ENCODE measurements at places on chromosomes 3 and 15.

- no peak for DNase-seq
These were observed 35.9 kb upstream of the SPRED1 start for GRCh38 chr15:38216763-38217162.

DNA sequence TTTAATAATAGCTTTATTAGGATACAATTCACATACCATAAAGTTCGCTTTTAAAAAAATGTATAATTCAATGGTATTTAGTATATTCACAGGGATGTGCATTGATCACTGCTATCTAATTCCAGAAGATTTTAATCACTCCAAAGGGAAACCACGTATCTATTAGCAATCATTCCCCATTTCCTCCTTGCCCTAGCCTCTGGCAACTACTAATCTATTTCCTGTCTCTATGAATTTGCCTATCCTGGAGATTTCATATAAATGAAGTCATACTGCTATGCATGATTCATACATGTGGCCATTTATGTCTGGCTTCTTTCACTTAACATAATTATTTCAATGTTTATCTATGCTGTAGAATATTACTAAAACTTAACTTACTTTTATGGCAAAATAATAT, 32.0 kb upstream of the CASR start:
- no peak for DNase-seq

GRCh38 chr3:25349095-25349494, 79.0 kb upstream of the RARB start:
- DNase-seq = no peak

- DNase-seq = no peak
These were observed 365 bp upstream of the PDCD6IP start for GRCh38 chr3:33798113-33798417.

- no peak for DNase-seq
These were observed 93.4 kb downstream of the FNDC3B start for GRCh38 chr3:172132721-172133311.

DNA sequence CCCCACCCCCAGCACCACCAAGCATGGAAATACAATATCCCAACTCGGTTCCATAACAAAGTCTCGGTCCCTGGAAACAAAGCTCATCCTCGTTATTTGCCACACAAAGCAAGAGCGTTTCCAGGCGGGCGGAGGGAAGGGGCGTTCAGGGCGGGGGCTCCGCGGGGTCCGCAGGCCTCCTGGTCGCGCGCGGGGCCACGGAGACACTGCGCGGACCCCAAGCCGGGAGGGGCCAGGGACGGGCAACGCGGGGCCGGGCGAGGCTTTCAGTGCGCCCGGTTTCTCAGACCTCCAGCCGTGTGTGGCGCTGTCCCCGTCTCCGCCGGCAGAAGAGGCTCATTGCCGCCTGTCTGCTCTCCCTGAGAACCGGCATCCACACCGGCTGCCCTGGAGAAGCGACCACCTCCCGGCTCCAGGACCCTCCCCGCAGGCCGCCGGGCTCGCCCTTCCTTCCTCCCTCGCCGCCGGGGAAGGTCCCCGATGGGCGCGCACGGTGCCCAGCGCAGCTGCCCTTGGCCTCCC, 329.0 kb downstream of the OCA2 start:
- no peak for DNase-seq

All from activated T-helper 1 cell treated with anti-CD3 and anti-CD28 coated beads, Interleukin-2, amount 50 U/mL, for 16 hours (primary cell).